ENCODE measurements at places on chromosomes 7 and 10.

- no peak for DNase-seq
Measured at GRCh38 chr10:130635528-130635927, 499.3 kb downstream of the GLRX3 start.

DNA sequence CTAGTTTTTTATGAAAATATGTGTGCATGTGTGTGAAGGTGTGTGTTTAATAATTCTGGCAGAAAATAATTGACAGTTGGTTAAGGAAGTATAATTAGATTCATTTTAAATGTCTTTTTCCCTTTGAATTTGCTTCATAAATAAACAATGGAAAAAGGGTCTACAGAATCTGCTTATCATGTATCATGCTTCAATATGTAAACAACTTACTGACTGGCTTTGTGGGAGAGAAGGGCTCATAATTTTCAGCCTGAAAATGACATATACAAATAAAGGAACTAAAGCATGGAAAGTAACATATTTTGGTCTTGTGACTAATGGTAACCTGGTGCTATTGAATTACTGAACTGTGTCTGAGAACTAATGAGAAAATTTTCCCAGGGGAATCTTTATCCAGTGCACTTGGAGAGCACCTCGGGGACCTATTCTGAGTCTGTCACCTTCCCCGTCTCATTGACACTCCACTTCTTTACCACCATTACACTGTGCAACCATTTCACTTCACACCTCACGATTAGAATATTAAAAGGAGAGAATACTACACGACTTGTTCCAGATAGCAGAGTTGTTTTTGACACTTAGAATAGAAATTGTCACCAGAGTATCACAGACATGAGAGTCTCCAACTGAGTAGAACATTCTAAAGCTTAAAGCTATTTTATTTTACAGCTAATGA lies 298.6 kb downstream of the TFEC start:
- no peak for DNase-seq

DNA sequence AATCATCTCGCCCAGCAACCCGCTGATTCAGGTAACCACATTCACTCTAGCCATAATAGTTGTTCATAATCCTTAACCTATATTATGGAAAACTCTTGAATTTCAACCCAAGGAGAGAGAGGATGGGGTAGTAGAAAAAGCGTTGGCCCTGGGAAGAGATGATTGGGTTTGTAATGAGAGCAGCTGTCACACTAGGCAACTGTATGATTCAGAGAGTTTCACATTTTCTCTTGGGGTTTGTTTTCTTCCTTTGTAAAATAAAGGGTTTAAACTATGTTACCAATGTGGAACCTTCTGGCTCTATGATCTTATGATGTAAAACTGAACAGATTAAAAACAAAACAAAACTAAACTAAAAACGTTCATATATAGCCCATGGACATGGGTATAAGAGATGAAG lies 705.2 kb upstream of the IGFBP3 start:
- DNase-seq = no peak

GRCh38 chr10:116286626-116287200 lies 13.7 kb upstream of the GFRA1 start:
- no peak for DNase-seq

DNA sequence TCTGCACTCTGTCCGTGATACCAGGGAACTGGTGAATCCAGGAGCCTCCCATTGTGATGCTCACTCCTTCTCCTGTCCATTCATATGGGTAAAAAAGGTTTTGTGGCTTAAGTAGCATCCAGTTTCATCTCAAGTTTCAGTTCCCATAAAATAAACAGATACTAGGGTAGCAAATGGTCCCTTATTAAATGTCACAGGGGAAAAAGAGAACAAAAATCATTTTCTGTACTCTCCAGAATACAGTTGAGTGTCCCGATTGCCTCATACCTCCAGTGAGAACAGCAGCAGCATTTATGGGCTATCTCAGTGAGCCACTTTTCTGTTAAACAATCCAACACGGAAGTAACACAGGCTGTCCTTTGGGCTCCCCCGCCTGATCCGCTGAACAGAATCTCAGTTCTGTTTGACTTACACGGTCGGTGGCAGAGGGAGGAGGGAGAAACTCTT lies 179.6 kb downstream of the CELF2 start:
- DNase-seq = peak; percentile 74

- DNase-seq = no peak
Measured at GRCh38 chr10:100448951-100449350, 13.9 kb upstream of the WNT8B start.

- DNase-seq = no peak
Measured at GRCh38 chr10:91034494-91035159, 113.7 kb upstream of the ANKRD1 start.

- DNase-seq = peak; percentile 68
Measured at GRCh38 chr7:37448636-37449361, at the start of gene ELMO1. ELMO1 (minus strand) TSS chr7:37448864; CDS start chr7:37342690, 106,174 bp downstream.

GRCh38 chr10:132305654-132306342 lies 2.0 kb downstream of the STK32C start:
- DNase-seq = no peak

- DNase-seq = no peak
Measured at GRCh38 chr10:92800134-92800733, 48.1 kb upstream of the EXOC6 start.

DNA sequence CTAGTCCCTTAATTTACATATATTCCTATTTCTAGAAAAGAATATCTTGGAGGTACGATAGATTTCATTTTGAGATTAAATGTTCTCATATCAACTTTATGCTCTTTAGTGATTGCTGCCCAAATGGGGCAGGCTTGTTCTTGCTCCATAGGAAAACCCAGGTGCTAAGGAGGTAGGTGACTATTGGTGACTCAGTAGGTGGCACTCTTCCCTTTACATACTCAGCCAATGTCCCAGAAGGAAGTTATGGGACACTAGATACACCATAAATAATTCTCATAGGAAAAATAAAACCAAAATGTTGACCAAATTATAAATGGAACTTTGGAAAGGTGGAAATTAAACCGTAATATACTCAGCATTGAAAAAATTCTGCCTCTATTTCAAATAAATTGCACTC lies 4.0 kb downstream of the SKAP2 start:
- no peak for DNase-seq

DNA sequence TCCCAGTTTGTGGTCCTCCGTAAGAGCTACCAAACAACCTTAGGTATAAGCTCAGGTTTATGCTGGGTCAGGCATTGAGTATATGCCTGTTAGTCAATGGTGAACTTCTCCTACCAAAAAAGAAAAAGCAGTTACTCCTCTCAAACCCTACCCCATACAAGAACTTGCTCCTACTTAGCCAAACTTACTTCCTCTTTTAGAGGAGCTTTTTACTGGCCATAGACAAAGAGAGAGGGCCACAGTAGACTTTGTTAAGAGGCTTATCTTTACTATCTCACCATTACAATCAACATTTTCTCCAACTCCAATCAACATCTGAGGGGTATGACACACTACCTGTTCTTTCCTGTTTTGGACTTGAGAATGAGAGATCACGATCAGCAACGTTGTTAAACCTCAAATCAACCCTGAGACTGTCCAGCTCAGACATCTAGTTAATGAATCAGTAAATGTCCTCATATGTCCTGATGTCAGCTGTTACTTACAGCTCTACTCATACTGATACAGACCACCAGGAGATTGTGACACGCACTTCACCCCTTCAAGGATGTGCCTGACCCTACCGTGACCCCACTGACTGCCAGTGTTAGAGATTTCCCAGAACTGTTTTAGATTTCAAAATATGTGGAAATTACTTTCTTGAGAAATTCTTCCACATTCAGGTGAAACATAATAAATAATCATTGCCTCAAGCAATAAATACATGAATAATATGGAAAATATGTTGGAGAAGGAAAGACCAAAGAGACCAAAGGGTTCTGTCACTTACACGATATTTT lies 18.4 kb upstream of the CCDC71L start:
- DNase-seq = peak; percentile 25

DNA sequence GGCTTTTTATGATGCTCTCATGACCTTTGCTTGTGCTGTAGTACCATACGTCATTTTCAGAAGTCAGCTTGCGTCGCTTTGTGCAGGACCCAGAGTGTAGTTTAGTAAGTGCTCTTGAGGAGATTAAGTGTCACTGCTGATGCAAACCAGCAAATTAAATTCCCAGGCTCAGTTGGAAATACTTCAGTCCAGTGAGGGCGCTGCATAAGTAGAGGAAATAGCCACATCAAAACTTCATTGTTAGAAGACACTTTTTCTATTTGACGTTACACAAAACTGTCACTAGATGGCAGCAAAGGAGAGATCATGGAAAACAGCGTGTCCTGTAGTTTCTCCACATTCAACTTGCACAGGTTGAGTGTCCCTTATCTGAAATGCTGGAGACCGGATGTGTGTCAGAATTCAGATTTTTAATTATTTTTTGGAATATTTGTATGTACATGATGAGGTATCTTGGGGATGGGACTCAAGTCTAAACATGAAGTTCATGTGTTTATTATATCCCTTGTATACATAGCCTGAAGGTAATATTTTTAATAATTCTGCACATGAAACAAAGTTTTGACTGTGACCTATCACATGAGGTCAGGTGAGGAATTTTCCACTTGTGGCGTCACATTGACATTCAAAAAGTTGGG lies 7.9 kb downstream of the ZNF22 start:
- peak; percentile 56 for DNase-seq

DNA sequence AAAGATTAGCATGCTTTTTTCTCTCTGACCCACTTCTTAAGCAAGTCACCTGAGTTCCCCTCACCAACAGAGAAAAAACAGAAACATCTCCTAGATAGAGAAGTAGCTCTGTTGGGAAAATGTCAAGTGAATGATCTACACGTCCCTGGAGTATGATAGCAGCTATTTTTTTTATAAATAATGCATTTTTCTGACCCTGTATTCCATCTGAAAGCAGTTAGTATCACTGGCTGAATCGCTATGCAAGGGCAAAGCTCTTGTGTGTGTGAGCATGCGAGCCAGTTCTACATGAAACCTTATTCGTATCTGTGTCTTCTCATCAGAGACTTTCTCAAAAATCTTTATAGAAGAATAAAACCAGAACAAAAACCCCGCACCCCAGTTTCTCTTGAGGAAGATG lies 8.2 kb downstream of the ANKMY2 start:
- DNase-seq = no peak

GRCh38 chr7:112112822-112113255 lies 93.4 kb downstream of the DOCK4 start:
- no peak for DNase-seq

DNA sequence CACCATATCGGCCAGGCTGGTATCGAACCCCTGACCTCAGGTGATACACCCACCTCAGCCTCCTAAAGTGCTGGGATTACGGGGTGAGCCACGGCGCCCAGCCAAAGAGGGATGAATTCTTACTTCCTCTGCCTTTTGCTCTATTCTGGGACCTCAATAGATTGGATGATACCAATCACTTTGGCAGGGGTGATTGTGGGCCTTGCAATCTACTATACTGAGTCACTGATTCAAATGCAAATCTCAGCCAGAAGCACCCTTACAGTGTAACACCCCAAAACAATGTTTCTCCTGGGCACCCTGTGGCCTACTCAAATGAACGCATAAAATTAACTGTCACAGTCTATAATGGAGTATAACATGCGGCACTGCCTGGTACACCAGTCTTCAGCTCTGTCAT lies 596.7 kb upstream of the LRRTM3 start:
- DNase-seq = no peak

GRCh38 chr10:42997849-42998165 lies 79.1 kb upstream of the RET start:
- no peak for DNase-seq

GRCh38 chr10:24254180-24254579 lies 45.2 kb downstream of the KIAA1217 start:
- no peak for DNase-seq

DNA sequence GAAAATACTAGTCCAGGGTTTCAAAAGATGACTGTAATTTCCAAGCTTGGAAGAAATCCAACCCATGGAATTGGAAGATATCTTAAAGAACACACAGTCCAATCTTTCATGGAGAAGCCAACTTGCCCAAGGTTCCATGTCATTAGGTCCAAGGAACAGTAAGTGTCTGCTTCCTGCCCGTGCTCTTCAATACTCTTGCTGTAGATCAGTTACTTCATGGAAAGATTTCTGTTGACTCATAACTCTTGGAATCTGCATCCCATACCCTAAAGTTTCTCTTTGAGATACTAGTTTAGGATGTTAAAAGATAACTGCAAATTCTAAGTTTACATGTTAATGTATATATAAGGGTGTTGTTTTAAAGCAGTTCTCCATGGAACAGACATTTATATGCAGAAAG lies 127.9 kb upstream of the SLC13A1 start:
- DNase-seq = no peak

GRCh38 chr7:325811-326210 lies 35.8 kb downstream of the FOXL3 start:
- DNase-seq = no peak

GRCh38 chr7:66088861-66089838 lies 13.5 kb downstream of the ASL start:
- no peak for DNase-seq

GRCh38 chr7:36825501-36825900 lies 101.2 kb upstream of the AOAH start:
- no peak for DNase-seq

DNA sequence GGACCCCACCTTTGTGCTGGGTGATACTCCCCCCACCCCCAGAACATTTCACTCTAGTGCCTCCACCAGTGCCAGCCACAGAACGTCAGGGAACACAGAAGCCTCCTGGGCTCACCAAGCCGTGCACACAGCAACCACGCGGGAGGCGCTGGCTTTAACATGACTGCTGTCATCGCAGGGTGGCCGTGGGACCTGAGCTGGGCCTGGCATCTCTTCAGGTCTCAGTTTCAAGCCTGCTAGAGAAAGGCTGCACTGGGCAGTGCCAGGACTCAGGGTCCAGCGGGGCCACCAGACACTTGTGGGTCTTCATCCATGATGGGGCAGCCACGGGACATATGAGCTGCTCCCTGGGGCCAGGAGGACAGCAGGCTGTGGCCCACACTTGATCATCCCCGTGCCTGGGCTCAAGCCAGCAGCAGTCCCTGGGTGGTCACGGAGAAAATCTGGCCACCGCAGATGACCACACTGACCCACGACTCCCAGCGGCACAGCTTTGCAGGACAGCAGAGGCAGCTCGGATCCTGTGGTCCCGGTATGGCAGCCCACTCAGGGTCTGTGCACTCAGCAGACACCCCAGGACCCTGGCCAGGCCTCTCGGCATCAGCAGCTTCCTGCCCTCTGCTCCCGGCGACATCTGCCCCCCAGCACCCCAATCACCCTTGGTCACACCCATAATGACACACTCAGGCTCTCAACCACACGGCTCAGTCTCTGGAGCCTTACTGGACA lies 44.2 kb downstream of the CAMK2B start:
- DNase-seq = no peak

DNA sequence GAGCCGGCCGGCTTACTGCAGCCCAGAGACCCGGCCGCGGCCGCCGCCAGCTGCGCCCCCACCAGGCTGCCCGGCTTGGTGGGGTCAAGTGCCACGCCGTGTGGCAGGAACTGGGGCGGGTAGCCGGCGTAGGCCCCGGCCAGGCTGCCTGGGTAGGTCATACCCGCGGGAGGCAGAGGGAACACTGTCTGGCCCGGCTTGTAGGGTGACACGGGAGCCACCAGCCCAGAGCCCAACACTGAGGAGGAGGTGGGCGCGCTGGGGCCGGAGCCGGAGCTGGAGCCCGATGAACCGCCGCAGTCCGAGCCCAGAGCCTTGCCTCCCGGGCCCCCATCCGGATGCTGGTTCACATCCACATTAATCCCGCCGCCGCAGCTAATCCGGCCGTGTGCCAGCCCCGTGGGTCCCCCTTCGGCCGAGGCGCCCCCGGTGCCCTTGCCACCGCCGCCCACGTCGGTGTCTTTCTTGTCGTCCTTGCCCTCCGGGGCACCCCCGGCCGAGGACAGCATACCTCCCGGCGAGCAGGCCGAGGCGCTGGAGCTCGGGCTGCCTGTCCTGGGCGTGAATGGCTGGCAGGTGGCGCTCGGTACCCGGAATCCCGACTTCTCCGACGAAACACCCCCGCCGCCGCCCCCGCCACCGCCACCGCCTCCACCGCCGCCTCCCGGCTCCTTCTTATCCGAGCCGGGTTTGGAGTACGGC lies 2.0 kb downstream of the ZNF503 start:
- DNase-seq = no peak

All from SIG-M5 (cell line).